GM12892 (cell line): ENCODE measurements at places on chromosomes 13 and 19.

DNA sequence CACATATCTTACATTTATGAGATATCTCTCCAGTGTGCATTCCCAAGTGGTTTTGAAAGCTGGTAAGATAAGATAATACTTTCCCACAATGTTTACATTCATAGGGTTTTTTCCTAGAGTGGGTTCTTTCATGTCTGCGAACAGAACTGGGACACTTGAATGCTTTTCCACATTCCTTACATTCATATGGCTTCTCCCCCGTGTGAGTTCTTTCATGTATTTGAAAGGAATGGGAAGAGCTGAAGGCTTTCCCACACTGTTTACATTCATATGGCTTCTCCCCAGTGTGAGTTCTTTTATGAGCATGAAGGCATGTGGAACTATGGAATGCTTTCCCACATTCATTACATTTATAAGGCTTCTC, 19.7 kb downstream of the ZNF433 start:
- no peak for DNase-seq

GRCh38 chr13:49098771-49099512, 121.2 kb upstream of the MLNR start:
- DNase-seq, result no peak

DNA sequence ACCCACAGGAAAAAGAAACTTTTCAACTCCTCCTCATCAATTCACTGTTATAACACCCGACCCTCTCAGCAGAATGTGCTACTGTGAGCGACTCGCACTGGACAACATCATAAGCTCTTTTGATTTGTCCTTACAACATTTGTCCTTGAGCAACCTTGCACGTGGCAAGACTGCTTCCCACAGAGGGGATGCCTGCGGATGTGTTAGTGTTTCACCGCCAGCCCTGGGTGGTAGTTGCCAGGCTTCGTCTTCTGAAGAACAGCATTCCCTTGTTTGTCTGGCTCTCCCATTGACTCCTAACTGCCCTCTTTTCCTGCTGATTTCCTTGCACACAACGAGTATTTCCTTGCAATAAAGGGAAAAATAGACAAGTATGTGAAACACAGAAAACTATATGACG, 111.4 kb upstream of the SLC7A1 start:
- DNase-seq, result no peak

- DNase-seq, result peak; percentile 72
These were observed 18.0 kb upstream of the PNMA8B start for GRCh38 chr19:46513461-46514236.

DNA sequence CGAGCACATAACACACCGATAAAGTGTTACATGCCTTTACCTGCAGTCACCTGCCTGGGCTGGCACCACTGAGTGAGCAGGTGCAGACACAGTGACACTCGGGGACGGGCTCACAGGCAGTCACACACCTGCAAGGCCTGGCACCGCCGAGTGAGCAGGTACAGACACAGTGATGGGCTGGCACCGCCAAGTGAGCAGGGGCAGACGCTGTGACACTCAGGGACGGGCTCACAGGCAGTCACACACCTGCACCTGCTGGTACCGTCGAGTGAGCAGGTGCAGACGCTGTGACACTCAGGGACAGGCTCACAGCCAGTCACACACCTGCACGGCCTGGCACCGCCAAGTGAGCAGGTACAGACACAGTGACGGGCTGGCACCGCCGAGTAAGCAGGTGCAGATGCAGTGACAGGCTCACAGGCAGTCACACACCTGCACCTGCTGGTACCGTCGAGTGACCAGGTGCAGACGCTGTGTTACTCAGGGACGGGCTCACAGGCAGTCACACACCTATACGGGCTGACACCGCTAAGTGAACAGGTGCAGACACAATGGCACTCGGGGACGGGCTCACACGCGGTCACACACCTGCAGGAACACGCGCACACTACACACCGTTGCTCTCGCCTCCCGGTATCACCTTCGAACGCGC, 470 bp downstream of the ZNF835 start:
- no peak for DNase-seq

DNA sequence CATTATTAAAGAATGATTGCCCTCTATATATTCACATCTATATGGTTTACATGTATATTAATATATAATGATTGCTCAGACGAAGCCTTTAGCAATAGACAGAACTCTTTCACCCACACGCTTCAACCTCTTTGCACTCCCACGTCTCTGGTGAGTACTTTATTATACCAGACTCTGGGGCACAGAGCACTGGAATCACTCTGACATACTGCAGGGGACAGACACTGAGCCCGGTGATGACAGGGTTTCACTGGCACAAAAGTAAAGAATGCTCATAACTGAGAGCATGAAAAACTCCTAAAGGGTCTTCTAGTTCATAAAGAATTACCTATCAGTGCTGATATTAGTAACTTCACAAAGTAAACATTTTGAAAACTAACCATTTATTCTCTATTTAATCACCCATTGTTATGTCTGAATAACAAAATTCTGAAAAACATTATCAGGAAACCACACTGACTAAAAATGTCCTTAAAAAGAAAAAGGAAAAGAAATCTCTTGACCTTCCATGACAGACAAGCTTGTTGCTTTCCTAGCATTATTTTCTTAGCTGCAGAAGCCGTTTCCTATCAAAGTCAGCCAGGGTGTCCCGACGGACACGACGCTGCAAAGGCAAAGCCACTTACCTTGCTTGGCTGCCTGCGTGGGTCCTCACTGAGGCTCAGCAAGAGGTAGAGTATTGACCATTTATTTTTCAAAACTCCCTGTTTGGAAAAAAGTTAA, 29.1 kb downstream of the TUBGCP3 start:
- DNase-seq, result no peak
